ENCODE measurements at places on chromosomes 3 and 15.

GRCh38 chr15:60634815-60635214 is 155.9 kb upstream of the ICE2 start:
- DNase-seq: no peak

DNA sequence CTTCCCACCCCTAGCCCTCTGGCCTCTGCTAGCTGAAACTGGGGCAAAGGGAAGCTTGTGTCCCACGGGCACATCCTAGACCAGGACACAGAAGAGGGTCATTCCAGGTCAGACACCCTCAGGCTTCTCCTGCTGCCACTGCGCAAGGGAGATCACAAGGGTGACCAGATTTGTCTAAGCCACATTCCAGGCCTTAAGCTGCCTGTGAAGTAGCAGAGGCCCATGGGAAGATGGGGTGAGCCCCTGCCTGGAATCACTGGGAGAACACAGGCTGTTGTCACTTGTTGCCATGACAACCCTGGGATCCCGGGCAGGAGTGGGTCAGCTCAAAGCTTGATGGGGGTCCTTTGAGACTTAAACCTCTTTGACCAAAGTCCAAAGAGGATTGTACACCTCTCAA is 10.8 kb downstream of the STRA6 start:
- no peak for DNase-seq

- no peak for DNase-seq
Measured at GRCh38 chr3:197801891-197802778, 11.1 kb downstream of the LRCH3 start.

DNA sequence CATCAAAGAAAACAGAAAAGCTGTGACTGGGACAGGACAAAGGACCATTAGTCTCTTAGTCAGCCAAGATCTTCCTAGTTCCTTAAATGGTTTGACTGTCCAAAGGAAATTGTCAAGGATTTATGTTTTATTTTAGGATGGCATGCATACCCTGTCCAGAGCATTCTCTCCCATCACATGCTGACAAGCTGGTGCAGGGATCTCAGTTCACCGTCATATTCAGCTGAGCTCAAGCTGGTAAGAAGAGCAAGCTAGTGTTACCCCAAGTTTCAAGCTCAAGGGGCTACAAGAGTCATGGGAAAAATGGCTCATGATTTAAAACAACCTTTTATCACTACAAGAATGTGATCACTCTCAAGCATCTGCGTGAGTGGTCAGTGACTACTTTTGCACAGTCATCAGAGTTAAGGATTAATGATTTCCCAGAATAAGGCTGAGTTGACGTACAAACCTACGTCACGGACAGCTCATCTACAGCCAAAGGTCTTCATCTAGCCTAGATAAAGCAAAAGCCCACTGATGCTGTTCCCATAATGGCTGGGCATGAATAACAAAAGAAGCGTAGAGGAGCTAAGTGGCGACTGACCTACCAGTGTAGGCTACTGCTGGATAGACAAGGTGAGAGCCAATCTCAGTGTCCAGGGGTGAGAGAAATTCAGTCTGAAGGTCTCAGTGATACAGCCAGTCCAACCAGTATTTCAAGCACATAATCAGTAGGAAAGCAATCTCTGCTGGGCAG is 157.5 kb downstream of the GABRB3 start:
- DNase-seq: no peak

GRCh38 chr3:126186749-126187148 is 6.4 kb upstream of the ALDH1L1 start:
- no peak for DNase-seq

DNA sequence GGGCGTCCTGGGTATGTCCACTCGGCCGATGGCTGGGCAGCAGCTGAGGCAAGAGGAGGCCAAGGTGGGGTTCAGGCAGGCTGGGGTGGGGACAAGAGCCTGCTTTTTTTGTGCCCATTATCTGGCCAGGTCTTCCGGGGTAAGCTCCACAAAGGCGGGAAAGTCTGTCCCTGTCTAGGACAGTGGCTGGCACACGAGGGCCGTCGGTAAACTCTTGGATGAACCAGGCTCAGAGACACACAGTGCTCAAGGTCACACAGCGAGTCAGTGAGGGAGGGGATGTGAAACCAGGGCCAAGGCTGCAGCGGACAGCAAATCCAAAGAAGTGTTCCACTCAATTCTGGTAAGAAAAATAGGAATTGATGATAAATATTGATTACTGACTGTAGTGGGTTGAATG is 2.9 kb downstream of the DNAJB8 start:
- no peak for DNase-seq

DNA sequence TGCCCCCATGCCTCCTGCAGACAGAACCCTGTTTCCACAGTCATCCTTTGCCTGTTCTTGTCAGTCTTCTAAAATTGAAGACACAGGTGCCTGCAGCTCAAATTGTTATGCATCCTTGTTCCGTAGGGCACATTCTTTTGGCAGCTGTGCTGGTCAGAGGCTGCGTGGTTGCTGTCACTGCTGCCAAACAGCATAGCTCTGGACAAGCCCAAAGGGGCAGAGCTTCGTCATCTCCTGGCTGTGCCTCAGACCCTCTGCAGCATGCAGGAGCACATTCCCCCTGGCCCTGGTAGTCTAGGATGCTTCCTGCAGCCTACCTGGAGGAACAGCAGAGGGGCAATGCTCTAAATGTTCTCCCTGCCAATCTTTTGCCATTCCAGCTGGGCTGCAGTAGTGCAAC is 2.1 kb upstream of the FBXL22 start:
- no peak for DNase-seq

- no peak for DNase-seq
Measured at GRCh38 chr15:90033006-90033405, 31.9 kb downstream of the ZNF710 start.

- no peak for DNase-seq
Measured at GRCh38 chr3:154954757-154955156, 125.4 kb upstream of the MME start.

DNA sequence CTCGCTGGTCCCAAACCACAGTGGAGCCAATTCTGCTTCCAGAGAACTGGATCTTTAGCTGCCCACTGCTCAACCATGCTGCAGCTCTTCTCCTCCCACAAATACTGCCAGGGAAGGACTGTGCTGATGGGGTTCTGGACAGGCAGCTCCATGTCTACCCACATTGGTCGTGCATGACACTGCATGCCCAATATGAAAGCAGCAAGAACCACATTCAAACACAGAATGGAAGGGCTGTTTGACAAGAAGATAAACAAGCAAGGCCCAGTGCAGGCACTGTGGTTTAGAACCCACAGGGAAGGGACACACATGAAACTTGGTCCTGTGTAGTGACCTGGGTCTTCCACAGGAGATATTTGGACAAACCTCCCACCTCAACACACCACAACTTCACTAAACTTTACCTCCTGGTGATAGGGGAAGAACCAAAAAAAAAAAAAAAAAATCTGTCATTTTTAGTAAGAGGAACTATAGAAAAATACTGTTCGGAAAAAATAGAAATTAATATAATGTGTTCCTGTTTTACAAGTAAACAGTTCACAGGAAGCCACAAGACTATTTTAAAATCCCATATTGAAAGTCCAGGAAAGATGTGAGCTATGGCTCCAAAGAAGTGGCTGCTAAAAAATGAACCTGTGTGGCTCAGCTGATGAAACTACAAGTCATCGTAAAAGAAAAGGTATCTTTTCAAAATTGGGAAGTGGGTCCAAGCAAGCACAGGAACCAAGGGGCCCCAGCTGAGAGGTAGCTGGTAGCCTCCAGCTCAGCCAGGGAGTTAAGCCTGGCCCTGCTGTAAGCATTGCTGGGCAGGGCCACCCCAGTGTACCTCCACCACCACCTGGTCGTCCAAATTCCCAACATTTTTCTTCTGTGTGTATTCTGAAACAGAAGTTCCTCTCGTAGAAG is 77.7 kb upstream of the ACAN start:
- no peak for DNase-seq

All from stimulated activated CD8-positive, alpha-beta memory T cell treated with anti-CD3 and anti-CD28 coated beads, Interleukin-7, amount 100 ng/mL, for 48 hours (primary cell).